ENCODE measurements at places on chromosomes 6 and 20. TPM values are rescaled to one million over a fixed set of nuclear protein-coding genes. Genes with fewer than 3 reads are reported as not detected.

GRCh38 chr6:2021713-2022125 lies 223.7 kb downstream of the GMDS start:
- peak overlapping the region; percentile 45 for H3K4me3 ChIP-seq
- no peaks in the 10 kb centered on the region for H3K27me3 ChIP-seq
- peak; percentile 43 for DNase-seq
- peak overlapping the region; percentile 64 for H3K27ac ChIP-seq

DNA sequence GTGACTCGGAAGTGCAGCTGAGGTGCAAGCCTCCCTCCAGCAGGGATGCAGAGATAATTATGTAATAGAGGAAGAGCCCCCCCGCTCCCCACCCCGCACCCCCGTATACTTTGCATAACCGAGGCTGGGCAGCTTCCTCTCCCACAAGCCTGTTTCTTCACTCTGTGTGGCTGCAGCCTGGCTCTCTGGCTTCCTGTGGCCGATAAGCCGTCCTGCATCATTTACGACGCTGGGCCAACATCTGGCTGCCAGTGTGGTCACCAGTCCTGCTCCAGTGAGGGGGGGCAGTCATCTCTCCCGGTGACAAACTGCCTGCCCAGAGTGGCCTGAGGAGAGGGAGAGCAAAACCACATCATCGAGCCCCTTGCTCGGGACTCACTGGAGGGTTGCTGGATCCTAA lies 59.2 kb downstream of the RBM38 start:
- H3K27me3 ChIP-seq: peaks cover 66% of the 10 kb centered on the region
- H3K4me3 ChIP-seq: no peak overlapping the region
- H3K27ac ChIP-seq: no peak overlapping the region
- no peak for DNase-seq
- H3K36me3 ChIP-seq: peaks cover 3% of the 10 kb centered on the region
- peaks cover 3% of the 10 kb centered on the region for H3K4me1 ChIP-seq

- H3K36me3 ChIP-seq: no peaks in the 10 kb centered on the region
- no peak overlapping the region for H3K4me3 ChIP-seq
- no peaks in the 10 kb centered on the region for H3K27me3 ChIP-seq
- DNase-seq: no peak
- no peak overlapping the region for H3K27ac ChIP-seq
- no peaks in the 10 kb centered on the region for H3K4me1 ChIP-seq
Measured at GRCh38 chr6:164507206-164507940, 802.0 kb downstream of the C6orf118 start.

GRCh38 chr20:528923-529604 lies 14.5 kb downstream of the CSNK2A1 start:
- H3K4me1 ChIP-seq: peaks cover 28% of the 10 kb centered on the region
- DNase-seq: peak; percentile 79
- peak overlapping the region; percentile 24 for H3K4me3 ChIP-seq
- H3K27ac ChIP-seq: peak overlapping the region; percentile 78

GRCh38 chr20:37579106-37579505 lies 51.4 kb upstream of the BLCAP start:
- no peak overlapping the region for H3K4me3 ChIP-seq
- no peaks in the 10 kb centered on the region for H3K36me3 ChIP-seq
- no peaks in the 10 kb centered on the region for H3K4me1 ChIP-seq
- no peak overlapping the region for H3K27ac ChIP-seq
- H3K27me3 ChIP-seq: peaks cover 46% of the 10 kb centered on the region
- no peak for DNase-seq

GRCh38 chr6:147782302-147782701 lies 273.8 kb downstream of the SAMD5 start:
- H3K4me1 ChIP-seq: no peaks in the 10 kb centered on the region
- no peaks in the 10 kb centered on the region for H3K27me3 ChIP-seq
- peaks cover 6% of the 10 kb centered on the region for H3K36me3 ChIP-seq
- no peak overlapping the region for H3K27ac ChIP-seq
- no peak for DNase-seq

DNA sequence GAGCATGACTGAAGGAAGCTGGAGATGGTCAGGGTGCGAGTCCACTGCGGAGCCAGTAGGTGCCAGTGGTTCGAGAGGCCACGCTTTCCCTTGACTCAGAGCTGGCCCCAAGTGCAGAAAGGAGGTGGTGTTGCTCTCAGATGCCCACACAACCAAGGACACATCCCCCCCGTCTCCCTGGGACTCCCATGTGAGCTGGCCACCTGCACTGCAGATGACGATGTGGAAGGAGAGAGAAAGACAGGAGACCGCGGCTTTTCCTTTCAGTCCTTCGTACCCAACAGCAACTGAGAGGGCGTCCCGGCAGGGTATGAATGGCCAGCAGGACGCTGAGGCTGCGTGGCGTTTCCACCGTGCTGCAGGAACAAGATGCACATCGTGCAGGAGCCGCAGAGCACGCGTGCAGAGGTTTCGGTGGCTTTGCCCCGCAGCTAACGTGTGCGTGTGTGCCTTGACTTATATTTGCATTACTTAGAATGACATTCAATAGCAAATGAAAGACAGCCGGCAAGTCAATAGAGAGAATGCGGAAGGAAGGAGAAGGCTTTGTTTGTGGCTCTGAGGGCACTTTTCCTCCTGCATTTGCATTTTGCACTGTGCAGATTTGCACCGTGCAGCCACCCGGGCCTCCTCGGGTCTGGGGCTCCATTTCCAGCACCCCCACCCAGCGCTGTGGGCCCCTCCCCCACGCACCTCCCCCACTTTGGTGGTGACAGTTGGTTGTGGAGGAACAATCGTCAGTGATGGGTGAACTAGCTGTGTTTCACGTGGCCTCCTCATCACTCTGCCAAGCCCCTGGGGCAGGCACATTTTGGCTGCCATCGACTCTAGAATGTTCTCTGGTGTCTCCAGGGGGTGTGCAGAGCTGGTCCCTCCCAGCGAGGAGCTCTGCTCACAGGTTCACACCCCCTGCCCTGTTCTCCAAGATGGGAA lies 26.4 kb upstream of the BHLHE23 start:
- H3K36me3 ChIP-seq: no peaks in the 10 kb centered on the region
- peak overlapping the region; percentile 59 for H3K4me3 ChIP-seq
- DNase-seq: no peak
- peaks cover 8% of the 10 kb centered on the region for H3K4me1 ChIP-seq
- H3K27ac ChIP-seq: no peak overlapping the region

GRCh38 chr6:95133578-95133977 lies 443.8 kb upstream of the MANEA start:
- no peak overlapping the region for H3K27ac ChIP-seq
- no peak overlapping the region for H3K4me3 ChIP-seq
- H3K27me3 ChIP-seq: no peaks in the 10 kb centered on the region
- H3K4me1 ChIP-seq: no peaks in the 10 kb centered on the region
- no peaks in the 10 kb centered on the region for H3K36me3 ChIP-seq

- H3K27ac ChIP-seq: no peak overlapping the region
- H3K4me3 ChIP-seq: no peak overlapping the region
- H3K36me3 ChIP-seq: no peaks in the 10 kb centered on the region
- no peaks in the 10 kb centered on the region for H3K27me3 ChIP-seq
Measured at GRCh38 chr6:46323312-46323965, 152.7 kb upstream of the ENPP5 start.

GRCh38 chr6:3803627-3804468 lies 45.3 kb upstream of the FAM50B start:
- peaks cover 3% of the 10 kb centered on the region for H3K27me3 ChIP-seq
- peak overlapping the region; percentile 95 for H3K27ac ChIP-seq
- H3K36me3 ChIP-seq: no peaks in the 10 kb centered on the region
- H3K4me1 ChIP-seq: peaks cover 88% of the 10 kb centered on the region
- DNase-seq: peak; percentile 96

GRCh38 chr20:8073024-8073832 lies 53.7 kb upstream of the TMX4 start:
- peaks cover 4% of the 10 kb centered on the region for H3K27me3 ChIP-seq
- H3K4me1 ChIP-seq: peaks cover 32% of the 10 kb centered on the region
- peak; percentile 52 for DNase-seq

DNA sequence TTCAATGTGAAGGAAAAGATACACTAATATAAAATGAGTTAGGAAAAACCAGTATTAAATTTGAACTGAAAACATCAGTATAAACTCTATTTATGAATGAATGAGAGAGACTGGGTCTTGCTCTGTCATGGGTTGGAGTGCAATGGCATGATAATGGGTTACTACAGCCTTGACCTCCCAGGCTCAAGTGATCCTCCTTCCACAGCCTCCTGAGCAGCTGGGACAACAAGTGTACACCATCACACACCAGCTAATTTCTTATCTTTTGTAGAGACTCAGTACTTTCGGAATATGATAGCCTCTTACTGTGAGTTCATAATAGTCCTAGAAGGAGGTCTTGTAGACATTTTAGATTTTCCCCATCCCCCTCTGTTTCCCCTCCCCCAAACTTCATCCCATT lies 21.4 kb downstream of the KCTD20 start:
- no peak for DNase-seq
- peak overlapping the region; percentile 51 for H3K27ac ChIP-seq

DNA sequence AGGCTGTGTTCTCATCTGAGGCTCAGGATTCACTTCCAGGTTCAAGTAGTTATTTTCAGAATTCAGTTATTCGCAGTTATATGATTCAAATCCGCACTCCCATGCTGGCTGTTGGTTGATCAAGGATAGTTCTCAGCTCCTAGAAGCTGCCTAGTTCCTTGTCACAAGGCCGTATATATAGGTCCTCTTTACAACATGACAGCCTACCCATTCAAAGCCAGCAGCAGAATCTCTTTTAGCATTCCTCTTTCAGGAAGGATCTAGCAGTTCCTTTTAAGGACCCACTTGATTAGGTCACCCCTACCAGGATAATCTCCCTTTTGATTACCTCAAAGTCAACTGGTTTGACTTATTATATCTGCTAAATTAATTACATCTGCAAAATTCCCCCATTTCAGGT lies 23.8 kb upstream of the LAMP5 start:
- H3K27me3 ChIP-seq: peaks cover 8% of the 10 kb centered on the region
- peaks cover 6% of the 10 kb centered on the region for H3K4me1 ChIP-seq
- DNase-seq: no peak
- no peaks in the 10 kb centered on the region for H3K36me3 ChIP-seq

GRCh38 chr6:153131037-153131981 lies at the start of gene RGS17:
Gene RGS17, minus strand, starts transcription at chr6:153131282. Its CDS starts 87,264 bp downstream, at chr6:153044018.
- H3K4me1 ChIP-seq: peaks cover 19% of the 10 kb centered on the region
- peaks cover 13% of the 10 kb centered on the region for H3K27me3 ChIP-seq
- DNase-seq: peak; percentile 21
- 0 out of 2 replicates have a peak, but pooled peaks cover 6% of the 10 kb centered on the region for H3K36me3 ChIP-seq

GRCh38 chr6:164695896-164696295 lies 613.5 kb downstream of the C6orf118 start:
- no peak overlapping the region for H3K27ac ChIP-seq
- no peak for DNase-seq
- no peaks in the 10 kb centered on the region for H3K27me3 ChIP-seq
- no peaks in the 10 kb centered on the region for H3K4me1 ChIP-seq

DNA sequence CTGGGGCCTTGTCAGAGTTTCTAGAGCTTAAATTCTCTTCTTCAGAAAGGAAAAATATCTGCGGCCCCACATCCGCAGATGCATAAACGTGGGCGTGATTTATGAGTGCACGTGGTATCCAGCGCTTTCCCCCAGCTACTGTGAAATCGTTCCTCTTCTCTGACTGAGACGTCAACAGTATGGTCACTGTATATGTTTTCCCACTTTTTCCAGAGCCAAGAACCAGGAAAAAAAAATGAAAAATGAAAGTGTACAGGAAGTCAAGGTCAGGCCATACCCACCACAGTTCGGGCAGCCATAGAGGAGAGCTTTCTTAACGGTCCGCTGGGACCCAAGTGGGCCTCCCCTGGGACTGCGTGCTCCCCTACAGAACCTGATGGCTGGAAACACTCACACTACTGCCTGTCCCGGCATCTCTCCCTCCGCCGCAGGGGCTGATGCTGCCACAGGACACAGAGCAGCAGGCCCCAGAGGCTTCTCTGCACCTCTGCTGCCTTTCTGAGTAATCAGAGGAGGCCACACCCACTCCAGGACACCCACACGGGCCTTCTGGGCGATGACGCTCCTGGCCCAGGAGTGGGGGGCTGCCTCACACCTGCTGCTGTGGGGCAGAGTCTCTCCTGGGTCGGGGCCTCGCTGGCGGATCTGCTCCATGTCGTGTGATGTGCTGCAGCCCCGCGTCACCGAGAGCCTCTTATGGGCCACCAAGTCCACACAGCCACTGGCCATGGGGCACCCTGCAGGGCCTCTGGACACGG lies 16.4 kb upstream of the STX16 start:
- H3K36me3 ChIP-seq: no peaks in the 10 kb centered on the region
- peak overlapping the region; percentile 26 for H3K27ac ChIP-seq
- H3K27me3 ChIP-seq: peaks cover 4% of the 10 kb centered on the region
- H3K4me3 ChIP-seq: no peak overlapping the region

- H3K4me1 ChIP-seq: no peaks in the 10 kb centered on the region
- no peak overlapping the region for H3K27ac ChIP-seq
- H3K27me3 ChIP-seq: no peaks in the 10 kb centered on the region
- H3K36me3 ChIP-seq: no peaks in the 10 kb centered on the region
- H3K4me3 ChIP-seq: no peak overlapping the region
Measured at GRCh38 chr6:39411465-39411864, 89.0 kb upstream of the KCNK16 start.

DNA sequence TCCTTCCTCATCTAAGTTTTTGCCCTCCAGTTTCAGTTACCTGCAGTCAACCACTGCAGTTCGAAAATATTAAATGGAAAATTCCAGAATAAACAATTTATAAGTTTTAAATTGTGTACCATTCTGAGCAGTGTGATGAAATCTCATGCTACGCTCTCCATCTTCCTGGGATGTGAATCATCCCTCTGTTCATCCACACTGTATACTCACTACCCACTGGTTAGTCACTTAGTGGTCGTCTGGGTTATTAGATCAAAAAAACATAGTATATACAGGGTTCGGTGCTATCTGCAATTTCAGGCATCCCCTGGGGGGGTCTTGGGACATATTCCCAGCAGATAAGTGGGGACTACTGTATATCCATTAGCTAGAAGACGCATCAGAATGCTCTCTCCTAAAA lies 151.9 kb upstream of the SLC22A16 start:
- H3K27me3 ChIP-seq: no peaks in the 10 kb centered on the region
- H3K4me1 ChIP-seq: peaks cover 31% of the 10 kb centered on the region
- peak overlapping the region; percentile 24 for H3K27ac ChIP-seq
- DNase-seq: peak; percentile 76

DNA sequence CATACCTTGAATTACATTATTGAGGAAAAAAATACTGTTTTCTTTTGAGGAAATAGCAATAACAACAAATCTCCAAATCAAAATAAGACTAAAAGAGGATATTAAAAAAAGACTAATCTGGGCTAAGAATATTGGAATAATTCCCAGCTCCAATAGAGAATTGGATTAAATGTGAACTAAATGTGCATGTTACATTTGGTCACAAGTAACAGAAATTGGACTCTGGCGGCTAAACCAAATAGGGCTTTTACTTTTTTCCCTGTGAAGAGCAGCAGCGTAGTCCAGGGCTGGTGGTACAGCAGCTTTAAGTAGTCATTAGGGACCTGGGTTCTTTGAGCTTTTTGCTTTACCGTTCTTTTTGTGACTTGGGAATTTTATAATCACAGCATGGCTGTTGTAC lies 71.9 kb downstream of the ELOVL2 start:
- H3K4me3 ChIP-seq: no peak overlapping the region
- no peak for DNase-seq
- peaks cover 3% of the 10 kb centered on the region for H3K27me3 ChIP-seq
- no peak overlapping the region for H3K27ac ChIP-seq
- H3K4me1 ChIP-seq: peaks cover 6% of the 10 kb centered on the region
- no peaks in the 10 kb centered on the region for H3K36me3 ChIP-seq

GRCh38 chr6:22231616-22232015 lies 65.2 kb downstream of the PRL start:
- no peak overlapping the region for H3K4me3 ChIP-seq
- H3K27me3 ChIP-seq: peaks cover 3% of the 10 kb centered on the region
- H3K4me1 ChIP-seq: no peaks in the 10 kb centered on the region
- no peaks in the 10 kb centered on the region for H3K36me3 ChIP-seq

- no peak for DNase-seq
- H3K4me1 ChIP-seq: no peaks in the 10 kb centered on the region
- H3K27ac ChIP-seq: no peak overlapping the region
- H3K4me3 ChIP-seq: no peak overlapping the region
- peaks cover 2% of the 10 kb centered on the region for H3K36me3 ChIP-seq
Measured at GRCh38 chr6:103001724-103002123, 1608.2 kb downstream of the GRIK2 start.

The NDRG3 gene
- 35.5 TPM for total RNA-seq

The PKIB gene
- not detected for total RNA-seq

The MYH7B gene
- not detected for total RNA-seq

The TRIM31 gene
- total RNA-seq: not detected

The ADGB gene
- total RNA-seq: not detected
